Transverse colon (tissue), 4 donors: ENCODE measurements at places on chromosomes 2 and 18.

GRCh38 chr2:177964892-177965291, 107.7 kb downstream of the PDE11A start:
- DNase-seq: no peak

DNA sequence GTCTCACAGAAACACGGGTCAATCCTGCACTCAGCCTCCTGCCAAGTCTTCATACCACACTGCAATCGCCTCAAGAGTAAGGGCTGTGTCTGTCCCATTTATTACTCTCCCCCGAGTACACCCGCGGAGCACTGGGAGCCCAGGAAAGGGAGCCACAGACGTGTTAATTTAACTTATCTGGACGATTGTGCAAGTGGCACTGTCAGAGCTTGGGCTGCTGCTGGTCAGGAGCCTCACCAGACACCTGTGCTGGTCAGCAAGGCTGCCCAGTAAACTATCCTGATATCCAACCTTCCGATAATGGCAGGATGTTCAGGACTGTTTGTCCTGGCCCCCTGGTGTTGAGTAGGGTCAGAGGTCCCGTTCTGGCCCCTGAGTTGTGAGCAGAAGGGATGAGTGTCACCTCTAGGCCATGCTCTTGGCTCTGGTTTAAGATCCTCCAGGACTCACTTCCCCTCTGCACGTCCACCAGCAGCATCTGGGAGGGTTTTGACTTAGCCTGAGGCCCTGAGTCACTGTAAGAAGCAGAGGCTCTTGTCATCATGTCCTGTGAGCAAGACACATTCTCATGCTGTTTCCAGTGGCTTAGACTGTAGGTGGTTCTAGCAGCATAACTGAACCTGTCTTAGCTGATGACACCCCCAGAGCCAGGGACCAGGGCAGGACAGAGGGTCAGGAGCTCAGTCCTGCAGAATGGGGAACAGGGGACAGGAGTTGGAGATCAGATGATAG, 82.5 kb upstream of the ARL4C start:
- no peak for DNase-seq

DNA sequence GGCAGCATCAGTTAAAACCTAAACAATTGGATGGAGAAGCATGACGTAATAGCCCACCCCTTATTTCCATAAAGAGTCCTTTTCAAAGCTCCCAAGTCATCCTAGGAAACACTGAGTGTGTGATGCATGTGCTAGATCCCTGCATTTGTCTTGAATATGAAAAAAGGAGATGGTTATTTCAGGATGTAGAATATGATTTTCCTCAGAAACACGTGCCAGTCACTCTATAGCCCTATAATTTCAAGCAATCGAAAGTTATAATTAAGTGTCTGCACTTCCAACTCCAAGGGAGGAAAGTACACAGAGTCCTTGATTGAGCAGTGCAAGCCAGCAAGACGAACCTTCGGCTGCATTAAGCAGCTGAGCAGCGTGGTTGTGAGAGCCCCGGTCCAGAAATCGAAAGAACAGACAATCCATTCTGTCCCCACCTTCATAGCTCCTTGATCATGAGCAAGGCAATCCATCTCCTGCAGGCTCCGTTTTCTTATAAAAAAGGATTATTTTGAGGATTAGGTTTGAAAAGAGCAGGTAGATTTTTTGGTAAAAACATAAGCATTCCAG, 287.7 kb downstream of the FBXO15 start:
- DNase-seq: no peak

DNA sequence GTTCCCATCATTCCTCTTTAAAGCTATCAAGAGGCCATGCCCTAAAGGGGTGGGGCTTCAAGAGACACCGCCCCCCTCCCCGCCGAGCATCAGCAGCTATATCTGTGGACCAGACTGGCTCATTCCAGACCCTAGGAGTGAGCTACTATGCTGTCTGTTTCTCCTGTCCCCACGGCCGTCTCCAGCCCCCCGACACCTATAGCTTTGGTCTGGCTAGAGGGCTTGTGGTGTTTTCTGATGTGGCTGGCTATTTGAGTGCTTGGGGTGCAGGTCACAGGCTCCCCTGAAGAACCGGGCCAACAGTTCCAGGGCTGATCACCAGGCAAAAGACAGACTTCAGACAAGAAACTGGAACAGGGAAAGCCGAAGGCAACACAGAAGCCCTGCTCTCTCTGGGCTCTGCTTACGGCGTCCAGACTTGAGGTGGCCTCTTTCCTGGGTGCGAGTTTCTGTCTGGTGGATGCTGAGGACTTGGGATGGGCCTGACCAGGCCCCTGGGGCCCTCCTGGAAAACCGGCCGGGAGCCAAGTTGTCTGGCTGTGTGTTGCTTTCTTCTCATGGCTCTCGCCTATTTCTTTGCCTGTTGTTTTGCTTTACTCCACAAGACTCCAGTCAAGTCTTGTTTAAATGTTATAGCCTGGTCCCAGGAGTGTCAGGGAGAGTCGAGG, 83.6 kb downstream of the KLHL29 start:
- DNase-seq: no peak

DNA sequence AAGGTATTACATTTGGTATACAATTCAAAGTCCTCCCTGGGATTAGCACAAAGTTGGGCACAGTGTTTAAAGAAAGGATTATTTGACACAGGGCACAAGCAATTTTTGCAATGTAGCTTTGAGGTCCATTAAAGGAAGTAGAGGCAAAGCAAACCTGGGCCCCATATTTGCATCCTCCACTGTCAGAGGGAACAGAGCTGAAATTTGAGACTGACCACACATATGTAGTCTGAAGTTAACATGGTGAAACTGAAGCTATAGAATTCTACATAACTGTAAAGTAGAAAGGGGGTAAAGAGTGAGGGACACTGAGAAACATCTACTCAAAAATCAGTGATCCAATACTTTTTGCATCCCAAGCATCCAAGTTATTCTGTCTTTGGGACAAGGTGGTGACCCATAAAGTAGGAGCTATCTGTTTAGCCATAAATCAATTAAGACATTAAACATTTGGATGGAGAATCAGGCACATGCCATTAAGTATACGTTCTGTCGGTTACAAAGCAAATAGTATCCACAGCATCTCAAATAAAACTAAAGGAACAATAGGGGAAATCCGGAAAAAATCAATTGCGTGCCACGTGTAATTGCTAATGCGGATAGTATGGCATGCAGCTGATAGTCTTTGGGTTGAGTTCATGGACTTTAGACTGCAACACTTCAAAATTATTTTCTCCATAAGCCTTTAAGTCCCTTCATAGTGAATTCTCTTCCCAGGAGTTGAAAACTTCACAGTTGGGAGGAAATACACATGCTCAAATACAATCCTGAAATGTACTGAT, 72.6 kb downstream of the PLEKHM3 start:
- DNase-seq: no peak

DNA sequence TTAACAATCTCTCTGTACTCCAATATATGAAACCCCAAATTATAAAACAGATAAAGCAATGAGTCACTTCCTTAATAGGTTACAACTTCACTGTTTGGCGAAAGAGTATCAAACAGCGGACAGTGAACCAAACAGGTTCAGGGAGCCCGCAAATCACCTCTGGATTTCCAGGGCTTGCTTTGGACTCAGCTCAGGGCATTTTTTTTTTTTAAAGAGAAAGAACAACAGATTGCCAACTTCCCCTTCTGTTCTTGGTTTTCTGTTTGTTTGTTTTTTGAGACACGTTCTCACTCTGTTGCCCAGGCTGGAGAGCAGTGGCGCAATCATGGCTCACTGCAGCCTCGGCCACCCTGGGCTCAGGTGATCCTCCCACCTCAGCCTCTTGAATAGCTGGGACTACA, 52.7 kb downstream of the ABCB11 start:
- DNase-seq: no peak

GRCh38 chr18:27473318-27473717, 288.2 kb upstream of the CHST9 start:
- no peak for DNase-seq

GRCh38 chr2:173432049-173432754, 77.5 kb downstream of the CDCA7 start:
- DNase-seq: no peak

DNA sequence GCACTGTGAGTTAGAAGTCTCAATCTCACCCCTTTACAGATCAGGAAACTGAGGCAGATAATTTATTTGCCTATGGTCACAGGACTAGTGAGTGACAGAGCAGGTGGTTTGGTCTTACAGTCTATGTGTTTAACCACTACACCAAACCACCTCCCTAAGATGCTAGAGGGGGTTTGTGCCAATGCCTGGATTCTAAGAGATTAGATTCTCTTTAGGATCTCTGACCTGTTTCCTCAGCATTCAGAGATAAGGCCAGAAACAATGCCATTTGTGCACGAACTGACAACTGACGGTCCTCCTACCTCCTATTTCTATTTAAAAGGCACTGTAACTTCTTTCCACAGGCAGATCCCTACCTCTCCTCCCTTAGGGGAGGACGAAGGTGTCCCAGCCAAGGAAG, 2.3 kb upstream of the SLC20A1 start:
- no peak for DNase-seq

DNA sequence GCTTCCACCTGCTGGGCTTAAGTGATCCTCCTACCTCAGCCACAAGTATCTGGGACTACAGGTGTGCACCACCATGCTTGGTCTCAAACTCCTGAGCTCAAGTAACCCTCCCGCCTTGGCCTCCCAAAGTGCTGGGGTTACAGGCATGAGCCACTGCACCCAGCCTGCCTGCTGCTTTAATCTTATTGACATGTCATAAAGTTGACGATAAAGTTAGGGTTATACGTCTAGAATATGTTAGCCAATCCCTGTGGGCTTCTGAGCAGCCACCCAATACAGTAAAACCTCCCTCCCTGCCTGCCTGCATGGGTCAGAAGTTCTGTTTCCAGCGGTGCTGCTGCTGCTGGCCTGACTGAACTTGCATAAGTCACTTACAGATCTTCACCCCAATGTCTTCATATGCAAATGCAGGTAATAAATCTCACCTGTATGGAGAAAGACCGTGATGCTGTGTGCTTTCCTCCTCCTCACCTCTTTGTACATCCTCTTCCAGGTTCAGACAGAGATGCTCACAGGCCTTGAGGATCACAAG, 30.1 kb downstream of the TGIF1 start:
- peak; percentile 24 for DNase-seq

DNA sequence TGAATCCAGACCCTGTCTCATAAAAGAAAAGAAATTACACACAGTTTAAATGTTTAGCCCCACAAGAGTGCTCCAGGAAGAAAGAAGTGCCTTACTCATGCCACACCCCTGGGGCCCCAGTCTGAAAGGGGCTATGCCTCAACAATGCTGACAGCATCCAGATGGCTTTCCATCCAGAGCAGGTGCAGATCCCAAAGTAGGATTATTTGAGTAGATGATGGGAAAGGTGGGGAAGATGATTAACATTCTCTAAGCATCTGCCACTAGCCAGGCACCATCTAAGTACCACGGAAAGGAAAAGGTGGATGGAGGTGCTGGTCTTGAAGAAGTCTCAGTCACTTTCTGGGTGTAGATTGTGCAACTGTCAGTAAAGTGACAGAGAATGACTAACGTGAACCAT, 16.3 kb downstream of the DPYSL5 start:
- DNase-seq: no peak

- no peak for DNase-seq
Measured at GRCh38 chr2:28447943-28448792, 47.7 kb upstream of the PLB1 start.

DNA sequence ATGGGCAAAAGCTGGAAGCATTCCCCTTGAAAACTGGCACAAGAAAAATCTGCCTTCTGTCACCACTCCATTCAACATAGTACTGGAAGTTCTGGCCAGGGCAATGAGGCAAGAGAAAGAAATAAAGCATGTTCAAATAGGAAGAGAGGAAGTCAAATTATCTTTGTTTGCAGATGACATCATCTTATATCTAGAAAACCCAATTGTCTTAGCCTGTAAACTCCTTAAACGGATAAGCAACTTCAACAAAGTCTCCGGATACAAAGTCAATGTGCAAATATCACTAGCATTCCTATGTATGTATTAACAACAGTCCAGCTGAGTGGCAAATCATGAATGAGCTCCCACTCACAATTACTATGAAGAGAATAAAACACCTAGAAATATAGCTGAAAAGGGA, 1579.3 kb downstream of the SUCLG1 start:
- DNase-seq: no peak

GRCh38 chr2:127508023-127508630, 18.2 kb downstream of the IWS1 start:
- DNase-seq: no peak

DNA sequence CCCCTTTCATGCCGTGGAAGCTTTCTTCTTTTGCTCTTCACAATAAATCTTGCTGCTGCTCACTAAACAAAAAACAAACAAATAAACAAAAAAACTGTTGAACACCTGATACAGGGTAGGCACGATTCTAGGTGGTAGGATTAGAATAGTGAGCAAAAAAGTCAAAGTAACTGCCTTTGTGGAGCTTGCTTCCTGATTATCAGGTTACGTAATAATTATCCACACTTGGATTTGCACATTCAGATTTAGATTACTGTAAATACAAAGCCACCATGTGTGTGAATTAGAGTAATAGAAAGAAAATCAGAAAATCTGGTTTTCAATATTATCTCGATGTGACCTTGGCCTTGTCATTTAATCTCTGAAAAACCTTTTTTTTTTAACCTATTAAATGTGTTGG, 307.1 kb downstream of the NRXN1 start:
- no peak for DNase-seq

GRCh38 chr2:283996-284794, 3.7 kb downstream of the ALKAL2 start:
- no peak for DNase-seq

DNA sequence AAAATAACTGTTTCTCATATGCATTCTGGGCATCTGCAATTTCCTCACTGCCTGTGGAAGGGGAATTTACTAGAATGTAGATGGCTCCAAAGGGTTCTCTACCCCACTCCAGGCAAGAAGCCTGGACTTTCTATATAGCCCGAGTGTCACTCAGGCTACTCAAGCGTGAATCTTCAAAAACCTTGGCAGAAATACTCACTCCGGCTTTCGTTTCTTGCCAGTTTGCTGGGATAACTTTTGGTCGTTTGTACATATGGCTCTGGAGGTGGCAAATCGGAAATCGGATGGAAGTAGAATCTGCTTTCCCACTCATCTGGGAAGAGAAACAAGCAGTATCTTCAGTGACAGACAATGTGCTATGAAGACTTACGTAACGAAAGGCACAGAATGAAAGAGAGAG, 30.7 kb downstream of the WIPF1 start:
- DNase-seq: no peak

- DNase-seq: no peak
Measured at GRCh38 chr18:29218091-29218490, 1041.2 kb upstream of the CDH2 start.

- no peak for DNase-seq
Measured at GRCh38 chr2:191615596-191615995, 62.3 kb upstream of the NABP1 start.
